Stimulated activated CD4-positive, alpha-beta T cell treated with anti-CD3 and anti-CD28 coated beads, Interleukin-4, amount 100 ng/mL, for 4 hours (primary cell): ENCODE measurements at places on chromosomes 16 and 17.

DNA sequence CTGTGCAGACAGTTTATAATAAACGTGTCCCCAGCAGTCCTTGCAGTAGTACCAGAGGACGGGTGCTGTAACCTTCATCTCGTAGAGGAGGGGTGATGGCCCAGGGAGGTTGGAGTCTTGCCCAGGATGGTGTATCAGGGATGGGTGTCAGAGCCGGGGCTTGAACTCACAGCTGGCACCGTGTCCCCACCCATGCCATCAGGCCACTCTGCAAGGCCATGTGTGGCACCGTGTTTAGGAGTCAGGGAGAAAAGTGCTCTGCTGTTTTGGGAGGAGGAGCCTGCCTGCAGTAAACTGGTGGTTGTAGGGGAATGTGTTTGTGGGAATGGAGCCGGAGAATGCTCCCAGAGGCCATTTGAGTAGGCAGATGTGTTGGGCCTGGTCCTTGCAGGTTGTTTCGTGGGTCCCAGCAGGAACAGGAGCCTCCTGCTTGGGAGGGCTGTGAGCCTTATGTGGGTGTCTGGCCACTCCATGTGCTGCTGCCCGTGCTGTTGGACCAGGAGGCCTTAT lies 1.7 kb downstream of the ADORA2B start:
- no peak for DNase-seq

DNA sequence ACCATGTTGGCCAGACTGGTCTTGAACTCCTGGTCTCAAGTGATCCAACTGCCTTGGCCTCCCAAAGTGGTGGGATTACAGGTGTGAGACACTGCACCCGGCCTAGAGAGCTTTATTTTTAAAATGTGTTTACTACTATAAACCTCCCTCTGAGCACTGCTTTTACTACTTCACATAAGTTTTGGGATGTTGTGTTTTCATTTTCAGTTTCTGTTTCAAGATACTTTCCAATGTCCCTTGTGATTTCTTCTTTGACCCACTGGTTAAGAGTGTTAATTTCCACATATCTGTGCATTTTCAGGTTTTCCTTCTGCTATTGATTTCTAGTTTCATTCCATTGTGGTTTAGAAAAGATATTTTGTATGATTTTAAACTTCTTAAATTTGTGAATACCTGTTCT lies 74.4 kb downstream of the NETO2 start:
- DNase-seq, result no peak

DNA sequence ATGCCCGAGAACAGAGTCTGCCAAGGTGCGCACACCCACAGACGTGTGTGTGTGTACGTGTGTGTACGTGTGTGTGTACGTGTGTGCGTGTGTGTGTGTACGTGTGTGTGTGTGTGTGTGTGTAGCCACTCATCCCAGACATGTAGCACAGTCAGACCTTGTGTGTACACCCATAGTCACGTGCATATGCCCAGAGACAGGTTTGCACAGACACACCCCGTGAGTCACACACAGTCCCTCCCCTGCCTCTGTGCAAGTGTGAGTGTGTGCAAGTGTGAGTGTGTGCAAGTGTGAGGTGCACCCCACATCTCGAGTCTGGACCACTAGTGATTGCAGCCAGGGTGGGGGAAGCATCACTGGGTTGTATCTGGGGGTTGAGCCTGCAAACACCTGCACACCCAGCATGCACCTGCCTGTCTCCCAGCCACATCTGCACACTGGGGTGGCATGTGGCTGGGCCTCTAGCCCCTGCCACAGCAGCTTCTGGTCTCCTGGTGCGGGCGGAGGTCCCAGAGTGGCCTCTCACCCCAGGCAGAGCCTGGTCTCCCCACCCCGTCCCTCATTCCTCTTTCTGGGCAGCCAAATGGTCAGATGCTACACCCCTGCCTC lies 23.6 kb downstream of the BAHCC1 start:
- no peak for DNase-seq

DNA sequence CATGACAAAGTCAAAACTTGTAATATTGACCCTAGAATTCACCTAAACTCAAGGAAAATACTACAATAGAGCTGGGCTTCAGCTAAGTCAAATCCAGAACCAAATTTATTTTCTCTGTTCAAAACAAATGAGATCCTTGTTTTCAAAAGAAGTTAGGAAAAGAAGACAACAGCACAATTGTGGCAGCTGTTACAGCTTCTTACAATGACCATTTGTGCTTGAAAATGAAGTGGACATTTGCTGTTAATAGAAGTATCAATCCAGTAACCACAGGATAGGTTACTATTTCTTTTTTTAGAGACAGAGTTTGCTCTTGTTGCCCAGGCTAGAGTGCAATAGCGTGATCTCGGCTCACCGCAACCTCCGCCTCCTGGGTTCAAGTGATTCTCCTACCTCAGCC lies 44.4 kb downstream of the APPBP2 start:
- DNase-seq, result no peak

GRCh38 chr16:19769239-19769638 lies 51.2 kb downstream of the IQCK start:
- DNase-seq, result no peak

DNA sequence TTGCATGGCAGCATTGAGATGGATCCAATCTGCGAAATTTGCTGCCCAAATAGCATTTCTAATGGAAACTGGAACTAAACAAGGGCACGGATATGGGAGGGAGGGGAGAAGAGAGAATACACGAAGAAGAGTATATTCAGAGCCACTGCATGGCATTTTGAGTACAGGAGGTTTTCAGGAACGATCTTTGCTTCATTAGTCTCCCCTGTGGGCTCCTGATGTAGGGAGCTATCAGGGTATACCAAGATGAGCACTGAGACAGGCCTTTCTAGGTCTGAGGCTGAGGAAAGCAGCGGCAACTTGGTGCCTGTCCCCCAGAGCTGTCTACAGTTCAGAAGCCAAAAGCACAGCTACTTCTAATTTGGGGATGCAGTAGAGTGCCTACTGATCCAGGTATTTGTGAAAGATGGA lies 257.7 kb upstream of the PMFBP1 start:
- no peak for DNase-seq

DNA sequence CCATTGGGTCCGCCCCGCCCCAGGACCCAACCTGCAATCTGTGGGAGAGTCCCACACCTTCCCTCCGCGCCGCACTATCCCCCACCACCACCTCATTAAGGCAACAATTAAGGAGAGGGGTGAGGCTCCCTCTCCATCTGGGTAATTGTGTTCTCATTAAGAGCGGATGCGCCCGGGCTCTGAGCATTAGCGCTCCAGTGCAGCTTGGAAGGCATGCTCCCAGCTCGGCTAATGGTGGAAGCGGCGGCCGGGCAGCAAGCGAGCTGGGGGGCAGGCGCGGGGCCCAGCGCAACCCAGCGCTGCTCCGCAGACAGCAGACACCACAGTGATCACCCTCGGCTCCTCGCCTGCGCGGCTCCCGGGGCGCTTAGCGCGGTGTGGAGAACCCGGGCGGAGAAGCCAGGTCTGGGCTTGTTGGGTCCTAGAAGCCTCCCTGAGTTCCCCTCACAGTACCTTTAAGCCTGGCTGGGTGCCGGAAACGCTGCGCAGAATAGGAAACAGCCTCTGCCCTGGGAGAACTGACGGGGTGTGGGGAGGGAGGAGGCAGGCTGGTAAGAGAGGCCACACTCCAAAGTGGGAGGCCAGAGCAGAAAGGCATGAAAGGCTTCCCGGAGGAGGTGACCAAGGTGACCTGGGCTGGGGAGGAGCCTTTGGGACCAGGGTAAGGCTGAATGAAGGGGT lies 6.4 kb downstream of the CBLN1 start:
- DNase-seq, result no peak

GRCh38 chr17:57629470-57629869 lies 115.6 kb downstream of the CCDC182 start:
- no peak for DNase-seq

DNA sequence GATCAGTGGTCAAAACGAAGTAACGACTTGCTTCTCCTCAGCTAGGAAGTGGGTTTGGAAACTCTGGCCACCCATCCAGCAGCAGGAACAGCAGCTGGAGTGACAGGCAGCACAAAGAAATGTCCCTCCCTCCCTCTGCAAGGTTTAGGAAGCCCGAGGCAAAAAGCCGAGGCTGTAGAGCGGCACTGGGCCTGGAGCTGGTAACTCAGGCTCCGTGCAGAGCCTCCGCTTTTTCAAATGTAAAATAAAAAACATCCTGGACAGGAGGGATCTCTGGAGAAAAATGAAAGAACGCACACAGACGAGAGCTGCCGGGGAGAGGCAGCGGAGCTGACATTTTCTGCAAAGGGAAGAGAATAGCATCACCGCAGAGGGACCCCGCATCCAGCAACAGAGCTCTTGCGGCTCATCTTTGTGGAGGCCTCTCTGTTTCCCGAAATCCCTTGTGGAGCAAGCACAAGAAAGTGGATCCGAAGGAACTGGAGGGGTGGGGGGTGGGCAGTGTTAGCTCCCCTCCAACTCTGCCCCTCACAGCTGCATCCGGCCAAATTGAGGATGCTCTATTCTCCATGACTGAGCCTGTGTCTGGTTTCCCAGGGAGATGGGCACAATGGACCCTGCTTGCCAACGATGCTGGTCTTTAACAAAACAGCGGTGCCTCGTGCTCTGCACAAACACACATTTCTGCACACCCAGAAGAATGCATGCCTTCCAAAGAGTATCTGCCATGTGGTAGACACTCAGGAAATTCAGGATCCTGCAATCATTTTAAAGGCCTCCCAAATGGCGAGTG lies 335.5 kb upstream of the ZFHX3 start:
- no peak for DNase-seq

GRCh38 chr16:72876221-72876620 lies 171.7 kb downstream of the ZFHX3 start:
- DNase-seq, result no peak

GRCh38 chr17:70454377-70454776 lies 285.0 kb downstream of the KCNJ2 start:
- no peak for DNase-seq

DNA sequence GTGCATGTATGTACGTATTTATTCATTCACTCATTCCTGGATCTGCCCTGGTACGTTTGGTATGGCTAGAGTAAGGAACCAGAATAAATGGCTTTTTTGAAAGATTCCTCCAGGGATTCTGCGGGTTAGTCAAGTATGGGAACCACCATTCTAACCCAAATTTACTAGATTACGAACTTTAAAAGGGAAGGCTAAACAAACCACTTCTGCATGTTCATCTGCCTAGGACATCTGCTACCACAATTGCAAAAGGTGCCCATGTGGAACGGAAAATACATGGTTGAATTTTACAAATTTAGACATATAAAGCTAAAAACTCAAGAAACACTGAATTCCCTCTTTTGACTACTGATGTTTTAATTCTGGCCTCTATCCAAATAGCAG lies 22.1 kb downstream of the CYTH1 start:
- no peak for DNase-seq

GRCh38 chr16:23691483-23692189 lies 12.9 kb downstream of the PLK1 start:
- no peak for DNase-seq

GRCh38 chr16:46427340-46428107 lies 193.7 kb downstream of the SHCBP1 start:
- no peak for DNase-seq

- no peak for DNase-seq
These were observed 24.5 kb downstream of the STXBP4 start for GRCh38 chr17:54992797-54993639.

- no peak for DNase-seq
These were observed 7.3 kb upstream of the CPHXL start for GRCh38 chr16:75733305-75734211.

GRCh38 chr17:51647826-51648225 lies 387.5 kb downstream of the UTP18 start:
- DNase-seq, result no peak

GRCh38 chr16:66293932-66294331 lies 72.6 kb upstream of the CDH5 start:
- DNase-seq, result no peak

- DNase-seq, result no peak
These were observed 10.8 kb upstream of the ANKS4B start for GRCh38 chr16:21222495-21223337.

DNA sequence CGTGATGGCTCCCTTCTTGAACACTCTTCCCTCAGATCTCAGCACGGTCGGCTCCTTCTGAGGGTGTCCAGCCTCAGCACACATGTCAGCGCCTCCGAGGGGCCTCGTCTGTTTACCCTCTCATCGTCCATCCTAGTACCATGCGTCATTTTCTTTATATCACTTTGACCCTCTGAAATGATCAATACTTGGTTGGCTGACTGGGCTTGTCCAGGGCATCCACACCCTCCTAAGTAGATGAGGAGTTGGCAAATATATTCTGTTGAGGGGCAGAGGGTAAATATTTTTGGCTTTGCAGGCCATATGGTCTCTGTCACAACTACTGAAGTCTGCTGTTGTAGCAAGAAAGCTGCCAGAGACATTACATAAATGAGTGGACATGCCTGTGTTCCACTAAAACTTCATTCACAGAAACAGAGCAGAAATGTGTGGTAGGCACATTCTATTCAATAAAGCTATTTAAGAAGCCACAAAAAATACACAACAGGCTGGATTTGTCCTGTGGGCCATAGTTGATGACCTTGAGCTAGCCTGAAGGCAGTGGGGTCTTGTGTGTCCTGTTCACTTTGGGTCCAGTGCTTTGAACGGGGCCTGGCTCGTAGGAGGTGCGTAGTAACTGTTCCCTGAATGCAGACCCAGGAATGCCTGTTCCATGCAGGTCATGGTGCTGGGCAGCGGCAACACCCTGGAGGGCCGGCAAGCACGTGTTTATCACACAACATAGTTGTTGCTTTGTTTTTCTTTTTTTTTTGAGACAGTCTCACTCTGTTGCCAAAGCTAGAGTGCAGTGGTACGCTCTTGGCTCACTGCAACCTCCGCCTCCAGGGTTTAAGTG lies 185.8 kb downstream of the SNX29 start:
- DNase-seq, result no peak

DNA sequence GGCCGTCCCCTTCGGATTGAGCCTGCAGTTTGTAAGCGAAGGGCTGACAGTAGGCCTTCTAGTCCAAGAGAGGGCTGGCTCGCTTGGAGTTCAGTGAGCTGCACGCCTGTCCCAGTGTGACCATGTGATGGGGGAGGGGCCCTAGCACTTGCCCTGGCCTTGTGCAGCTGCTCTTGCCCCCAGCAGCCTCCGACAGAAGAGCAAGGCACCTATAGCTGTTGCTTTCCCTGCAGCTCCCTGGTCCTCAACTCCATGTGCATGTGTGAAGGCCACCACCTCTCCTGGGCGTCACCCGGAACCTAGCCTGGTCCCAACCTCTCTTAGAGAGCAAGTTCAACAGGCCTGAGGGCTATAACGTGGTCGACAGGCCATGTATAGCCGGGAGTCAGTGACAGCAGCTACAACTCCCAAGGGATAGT lies 5.6 kb downstream of the SPHK1 start:
- DNase-seq, result no peak

GRCh38 chr17:64315032-64315490 lies 52.0 kb upstream of the TEX2 start:
- DNase-seq, result no peak
